ENCODE measurements at places on chromosomes 6 and 20.

- H3K4me1 ChIP-seq: no peaks in the 10 kb centered on the region
- H3K27ac ChIP-seq: no peak overlapping the region
- no peaks in the 10 kb centered on the region for H3K36me3 ChIP-seq
- H3K4me3 ChIP-seq: no peak overlapping the region
Measured at GRCh38 chr6:56509031-56509430, 133.7 kb downstream of the DST start.

- H3K27me3 ChIP-seq: no peaks in the 10 kb centered on the region
- H3K4me3 ChIP-seq: no peak overlapping the region
- DNase-seq: no peak
- H3K27ac ChIP-seq: no peak overlapping the region
- H3K36me3 ChIP-seq: no peaks in the 10 kb centered on the region
- H3K4me1 ChIP-seq: peaks cover 13% of the 10 kb centered on the region
Measured at GRCh38 chr6:52566853-52567279, 10.0 kb downstream of the TRAM2 start.

- H3K27me3 ChIP-seq: no peaks in the 10 kb centered on the region
- no peaks in the 10 kb centered on the region for H3K4me1 ChIP-seq
- no peak overlapping the region for H3K4me3 ChIP-seq
- peaks cover 40% of the 10 kb centered on the region for H3K36me3 ChIP-seq
- DNase-seq: no peak
- H3K27ac ChIP-seq: no peak overlapping the region
Measured at GRCh38 chr20:34943808-34944567, 11.6 kb downstream of the GSS start.

DNA sequence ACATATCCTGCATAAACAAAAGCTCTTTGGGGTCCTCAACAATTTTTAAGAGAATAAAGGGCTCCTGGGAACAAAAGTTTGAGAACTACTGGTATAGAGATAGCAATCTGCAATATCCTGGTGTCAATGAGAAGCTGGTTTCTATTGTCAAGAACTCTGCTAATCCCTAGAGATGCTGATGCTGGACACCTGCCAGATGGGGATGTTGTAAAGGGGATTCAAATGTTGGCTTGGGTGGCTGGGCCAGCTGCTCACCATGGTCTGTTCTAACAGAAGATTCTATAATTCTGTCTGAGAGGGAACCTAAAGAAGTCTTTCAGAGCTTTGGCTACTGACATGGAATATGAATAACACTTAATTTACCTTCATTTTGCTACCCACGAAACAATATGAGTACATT is 137.8 kb downstream of the BTBD9 start:
- no peaks in the 10 kb centered on the region for H3K4me1 ChIP-seq
- H3K27ac ChIP-seq: no peak overlapping the region
- no peaks in the 10 kb centered on the region for H3K27me3 ChIP-seq
- DNase-seq: no peak
- no peak overlapping the region for H3K4me3 ChIP-seq

GRCh38 chr6:18432180-18432579 is 45.0 kb downstream of the RNF144B start:
- no peak overlapping the region for H3K27ac ChIP-seq
- DNase-seq: no peak
- H3K27me3 ChIP-seq: peaks cover 3% of the 10 kb centered on the region
- no peak overlapping the region for H3K4me3 ChIP-seq
- no peaks in the 10 kb centered on the region for H3K36me3 ChIP-seq
- peaks cover 2% of the 10 kb centered on the region for H3K4me1 ChIP-seq

DNA sequence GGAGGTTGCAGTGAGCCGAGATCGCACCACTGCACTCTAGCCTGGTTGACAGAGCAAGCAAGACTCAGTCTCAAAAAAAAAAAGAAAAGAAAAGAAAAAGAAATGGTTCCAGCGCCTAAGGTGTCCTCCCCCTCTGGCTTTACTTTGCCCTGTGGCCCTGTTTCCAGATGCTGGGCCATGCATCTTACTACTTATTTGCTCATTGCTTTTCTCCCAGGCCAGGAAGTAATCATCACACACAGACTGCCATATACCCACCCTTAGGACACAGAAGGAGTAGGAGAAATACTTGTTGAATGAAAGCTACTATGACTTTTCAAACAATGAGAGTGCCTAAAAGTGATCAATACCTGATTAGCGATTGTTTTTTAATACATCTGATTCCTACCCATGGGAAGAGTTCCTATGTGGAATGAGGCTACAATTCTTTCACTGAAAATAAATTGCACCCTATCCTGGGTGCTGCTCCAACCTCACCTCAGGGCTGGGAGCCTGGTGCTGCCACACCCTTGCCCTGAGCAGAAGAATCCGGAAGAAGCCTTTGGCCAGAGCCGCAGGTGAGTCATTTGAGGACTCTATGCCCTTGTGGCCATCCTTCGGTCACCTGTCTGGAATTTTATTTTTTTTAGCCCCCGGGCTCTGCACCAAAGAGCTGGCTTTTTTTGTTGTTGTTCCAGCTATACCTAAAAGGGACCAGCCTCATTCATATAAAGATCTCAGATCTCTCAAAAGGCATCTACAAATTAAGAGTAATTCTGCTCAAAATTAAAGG is 22.7 kb upstream of the TFAP2C start:
- H3K4me3 ChIP-seq: no peak overlapping the region
- H3K27ac ChIP-seq: no peak overlapping the region
- no peaks in the 10 kb centered on the region for H3K4me1 ChIP-seq

GRCh38 chr6:10272591-10272990 is 142.3 kb downstream of the TFAP2A start:
- no peaks in the 10 kb centered on the region for H3K4me1 ChIP-seq
- no peaks in the 10 kb centered on the region for H3K36me3 ChIP-seq
- H3K27me3 ChIP-seq: peaks cover 7% of the 10 kb centered on the region
- H3K27ac ChIP-seq: no peak overlapping the region
- H3K4me3 ChIP-seq: no peak overlapping the region
- no peak for DNase-seq

DNA sequence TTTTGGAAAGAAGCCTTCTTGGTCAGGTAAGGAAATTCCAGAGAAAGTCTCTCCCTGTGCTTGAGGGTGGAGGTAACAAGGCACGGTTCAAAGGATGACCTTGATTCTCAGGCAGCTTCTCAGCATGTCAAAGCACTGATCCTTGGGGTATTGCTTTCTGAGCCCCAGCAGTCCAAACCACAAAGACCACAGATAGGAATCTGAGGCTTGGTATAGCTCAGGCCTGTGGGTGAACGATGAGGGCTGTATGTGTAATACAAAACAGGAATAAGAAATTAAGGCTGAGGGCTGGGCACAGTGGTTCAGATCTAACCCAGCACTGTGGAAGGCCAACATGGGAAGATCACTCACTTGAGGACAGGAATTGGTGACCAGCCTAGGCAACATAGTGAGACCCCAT is 70.2 kb upstream of the SLC22A1 start:
- no peaks in the 10 kb centered on the region for H3K27me3 ChIP-seq
- peak overlapping the region; percentile 28 for H3K27ac ChIP-seq
- peaks cover 66% of the 10 kb centered on the region for H3K36me3 ChIP-seq
- peak; percentile 50 for DNase-seq
- H3K4me1 ChIP-seq: peaks cover 18% of the 10 kb centered on the region

DNA sequence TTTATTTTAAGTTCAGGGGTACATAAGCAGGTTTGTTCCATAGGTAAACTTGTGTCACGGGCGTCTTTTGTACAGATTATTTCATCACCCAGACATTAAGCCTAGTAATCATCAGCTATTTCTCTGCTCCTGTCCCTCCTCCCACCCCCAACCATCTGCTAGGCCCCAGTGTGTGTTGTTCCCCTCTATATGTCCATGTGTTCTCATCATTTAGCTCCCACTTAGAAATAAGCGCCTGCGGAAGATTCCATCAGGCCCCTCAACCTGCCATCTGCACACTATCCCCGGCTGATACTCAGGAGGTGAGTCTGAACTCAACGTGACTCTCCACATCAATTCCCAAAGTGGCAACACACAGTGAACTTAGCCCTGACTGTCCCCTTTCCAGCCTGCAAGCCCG is 228.0 kb upstream of the SYNDIG1 start:
- H3K4me1 ChIP-seq: no peaks in the 10 kb centered on the region

DNA sequence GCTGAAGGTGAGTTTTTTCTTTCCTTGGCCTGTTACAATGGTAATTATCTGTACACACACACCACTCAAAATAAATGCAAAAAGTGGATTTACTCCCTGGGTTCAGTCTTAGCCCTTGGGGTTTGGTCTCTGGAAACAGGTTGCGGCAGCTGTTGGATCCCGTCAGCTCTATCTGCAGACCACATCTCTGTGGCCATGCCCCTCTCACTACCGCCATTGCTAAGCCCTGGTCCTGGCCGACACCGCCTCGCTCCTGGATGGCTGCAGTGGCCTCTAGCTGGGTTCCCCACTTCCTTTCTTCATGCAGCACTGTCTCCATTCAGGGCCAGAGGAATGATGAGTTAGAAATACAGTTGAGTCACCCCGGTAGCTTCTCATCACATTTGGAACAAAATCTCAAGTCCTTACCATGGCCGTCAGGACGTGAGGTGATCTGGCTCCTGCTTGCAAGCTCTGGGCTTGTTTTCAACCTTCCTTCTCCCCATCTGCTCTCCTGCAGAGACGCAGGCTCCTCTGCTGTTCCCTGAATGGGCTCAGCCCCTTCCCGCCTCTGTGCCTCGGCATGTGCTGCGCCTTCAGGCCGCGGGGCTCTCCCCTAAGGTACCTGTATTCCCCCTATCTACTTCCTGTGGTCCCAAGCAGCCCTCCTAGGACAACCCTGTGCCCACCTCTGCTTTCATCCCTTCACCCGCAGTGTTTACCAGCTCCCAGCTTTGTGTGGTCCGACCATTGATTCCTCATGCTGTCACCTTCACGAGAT is 38.0 kb downstream of the EFCAB8 start:
- no peaks in the 10 kb centered on the region for H3K36me3 ChIP-seq
- peaks cover 5% of the 10 kb centered on the region for H3K4me1 ChIP-seq
- H3K4me3 ChIP-seq: no peak overlapping the region

- peaks cover 56% of the 10 kb centered on the region for H3K36me3 ChIP-seq
- H3K27me3 ChIP-seq: no peaks in the 10 kb centered on the region
- peaks cover 42% of the 10 kb centered on the region for H3K4me1 ChIP-seq
- peak; percentile 72 for DNase-seq
- peak overlapping the region; percentile 70 for H3K27ac ChIP-seq
Measured at GRCh38 chr6:37289931-37290330, 32.0 kb upstream of the TMEM217 start.

- H3K36me3 ChIP-seq: no peaks in the 10 kb centered on the region
- H3K4me3 ChIP-seq: no peak overlapping the region
- no peaks in the 10 kb centered on the region for H3K27me3 ChIP-seq
Measured at GRCh38 chr6:48032151-48032550, 78.8 kb downstream of the PTCHD4 start.

- H3K4me1 ChIP-seq: no peaks in the 10 kb centered on the region
- H3K4me3 ChIP-seq: no peak overlapping the region
- peaks cover 2% of the 10 kb centered on the region for H3K27me3 ChIP-seq
Measured at GRCh38 chr20:52953020-52953419, 19.1 kb upstream of the TSHZ2 start.

- no peaks in the 10 kb centered on the region for H3K4me1 ChIP-seq
- DNase-seq: no peak
- H3K27ac ChIP-seq: no peak overlapping the region
- H3K4me3 ChIP-seq: no peak overlapping the region
- H3K27me3 ChIP-seq: peaks cover 5% of the 10 kb centered on the region
Measured at GRCh38 chr20:4071178-4071693, 55.9 kb upstream of the RNF24 start.

GRCh38 chr6:33770124-33770832 is 18.7 kb downstream of the LEMD2 start:
- DNase-seq: no peak
- no peak overlapping the region for H3K27ac ChIP-seq
- H3K36me3 ChIP-seq: peaks cover 14% of the 10 kb centered on the region
- no peak overlapping the region for H3K4me3 ChIP-seq
- peaks cover 10% of the 10 kb centered on the region for H3K27me3 ChIP-seq

DNA sequence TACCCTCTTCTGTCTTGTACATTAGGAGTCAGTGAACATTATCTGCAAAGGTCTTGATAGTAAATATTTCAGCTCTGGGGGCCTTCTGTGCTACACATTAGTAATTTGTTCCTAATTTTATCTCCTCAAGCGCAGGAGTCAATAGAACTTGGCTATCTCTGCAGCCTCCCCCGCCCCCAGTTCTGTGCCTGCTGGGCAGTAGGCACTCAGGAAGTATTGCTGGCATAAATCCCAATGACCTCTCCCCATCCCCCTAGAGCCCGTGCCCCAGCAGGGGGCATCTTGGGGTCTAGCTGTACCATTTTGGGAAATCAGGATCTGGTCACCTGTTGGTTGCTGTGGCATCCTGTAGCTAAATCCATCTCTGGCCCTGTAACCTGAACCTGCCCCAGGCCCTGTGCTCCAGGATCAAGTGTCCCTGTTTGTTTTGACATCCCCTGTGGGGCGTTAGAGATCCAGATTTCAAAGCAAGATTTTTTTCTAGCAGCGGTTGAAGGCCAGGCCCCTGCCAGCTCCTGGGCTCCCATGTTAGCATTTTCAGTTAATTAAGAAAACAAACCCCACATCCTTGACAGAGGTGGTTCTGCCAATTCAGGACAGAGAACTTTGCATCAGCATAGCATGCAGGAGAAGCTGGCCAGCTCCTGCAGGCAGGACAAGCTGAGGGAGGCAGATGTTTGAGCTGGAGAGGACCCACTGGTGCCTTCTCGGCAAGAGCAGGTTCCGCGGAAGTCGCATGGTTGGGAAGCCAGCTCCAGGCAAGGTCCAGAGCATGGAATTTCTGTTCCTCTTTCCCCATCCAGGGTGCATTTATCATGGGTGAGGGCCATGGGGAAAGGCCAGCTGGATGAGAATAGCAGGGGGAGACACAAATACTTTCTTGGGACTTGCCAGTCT is 32.1 kb downstream of the DAAM2 start:
- no peaks in the 10 kb centered on the region for H3K36me3 ChIP-seq
- no peaks in the 10 kb centered on the region for H3K4me1 ChIP-seq
- DNase-seq: no peak
- H3K27me3 ChIP-seq: no peaks in the 10 kb centered on the region

DNA sequence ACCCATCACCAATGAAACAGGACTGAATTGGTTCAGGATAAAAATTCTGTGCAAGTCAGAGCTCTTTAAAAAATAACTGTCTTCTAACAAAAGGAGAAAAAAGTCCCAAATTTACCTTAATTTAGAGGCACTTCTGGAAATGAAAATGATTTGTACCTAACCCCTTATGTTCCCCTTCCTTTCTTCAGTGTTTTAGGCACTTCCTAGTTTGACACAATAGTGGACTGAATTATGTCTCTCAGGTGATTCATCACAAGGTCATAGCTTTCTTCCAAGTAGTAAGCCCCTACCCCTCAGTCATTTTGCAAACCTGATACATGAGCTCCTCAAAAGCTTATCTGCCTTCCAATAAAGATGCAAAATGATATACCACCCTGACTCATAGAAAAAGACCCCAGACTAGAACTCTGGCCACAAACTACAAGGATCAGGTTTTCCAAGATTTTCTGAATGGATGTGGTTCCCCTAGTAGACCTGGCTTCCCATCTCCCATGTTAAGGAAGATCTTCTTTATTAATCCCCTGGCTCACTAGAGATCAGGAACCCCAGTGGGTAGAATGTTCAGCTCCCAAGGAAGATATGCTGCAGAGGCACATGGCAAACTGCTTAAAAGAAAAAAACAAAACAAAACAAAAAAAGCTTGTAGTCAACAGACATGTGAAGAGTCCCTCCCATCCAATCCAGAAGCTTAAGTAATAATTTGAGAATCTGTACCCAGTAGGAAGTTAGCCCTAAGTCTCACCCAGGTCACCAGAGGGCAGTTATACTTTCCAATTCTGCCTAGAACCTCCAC is 3.6 kb downstream of the PPP1R10 start:
- peaks cover 56% of the 10 kb centered on the region for H3K4me1 ChIP-seq
- peak overlapping the region; percentile 100 for H3K27ac ChIP-seq
- peaks cover 75% of the 10 kb centered on the region for H3K36me3 ChIP-seq
- DNase-seq: no peak
- H3K4me3 ChIP-seq: peak overlapping the region; percentile 97
- H3K27me3 ChIP-seq: peaks cover 3% of the 10 kb centered on the region

GRCh38 chr6:98583506-98583905 is 250.9 kb upstream of the POU3F2 start:
- no peaks in the 10 kb centered on the region for H3K4me1 ChIP-seq
- no peak for DNase-seq
- H3K27me3 ChIP-seq: no peaks in the 10 kb centered on the region
- H3K36me3 ChIP-seq: no peaks in the 10 kb centered on the region

Measured in activated CD8-positive, alpha-beta memory T cell treated with anti-CD3 and anti-CD28 coated beads, Interleukin-2, amount 10 ng/mL, durations not matched to agents 7 days and 5 days (primary cell).